ENCODE measurements at places on chromosomes 13 and 19.
A peak's percentile ranks its signal among the peaks of the same experiment; 100 is the strongest.

GRCh38 chr13:97975280-97975847 is 21.9 kb downstream of the IPO5 start:
- DNase-seq = no peak

DNA sequence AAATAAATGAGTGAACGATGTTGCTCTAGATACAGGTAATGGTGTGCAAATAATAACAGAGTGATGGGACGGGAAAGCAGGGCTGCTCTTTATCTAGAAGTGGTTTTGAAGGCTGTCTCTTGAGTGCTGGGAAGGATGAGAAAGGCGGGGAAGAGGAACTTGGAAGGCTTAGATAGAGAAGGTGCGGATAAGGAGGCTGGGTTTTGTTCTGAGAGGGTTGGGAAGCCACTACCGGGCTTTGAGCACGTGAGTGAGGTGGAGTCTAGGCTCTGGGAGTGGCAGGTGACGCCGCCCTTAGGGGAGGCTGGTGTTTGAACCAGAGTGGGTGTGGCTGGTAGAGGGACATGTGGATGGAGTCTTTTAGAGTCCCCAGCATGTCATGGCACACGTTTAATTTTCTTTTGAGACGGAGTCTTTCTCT is 811 bp downstream of the ARMC6 start:
- DNase-seq = peak; percentile 85

- no peak for DNase-seq
These were observed 620.6 kb downstream of the GPC6 start for GRCh38 chr13:93847162-93847561.

- peak; percentile 23 for DNase-seq
These were observed 997 bp upstream of the ZNF446 start for GRCh38 chr19:58474997-58475713.

- DNase-seq = no peak
These were observed 21.0 kb upstream of the FXYD3 start for GRCh38 chr19:35094656-35095055.

- peak; percentile 2 for DNase-seq
These were observed 146.4 kb upstream of the VSTM2B start for GRCh38 chr19:29379257-29380021.

GRCh38 chr19:5238700-5239099 is 101.9 kb downstream of the PTPRS start:
- DNase-seq = no peak

GRCh38 chr13:89746554-89746953 is 1600.9 kb upstream of the MIR17HG start:
- DNase-seq = peak; percentile 19

GRCh38 chr13:111337741-111338140 is 17.3 kb downstream of the TEX29 start:
- peak; percentile 1 for DNase-seq

- no peak for DNase-seq
These were observed 22.1 kb downstream of the VASP start for GRCh38 chr19:45529420-45529785.

GRCh38 chr13:37597477-37598025 is 1.0 kb downstream of the POSTN start:
- no peak for DNase-seq

DNA sequence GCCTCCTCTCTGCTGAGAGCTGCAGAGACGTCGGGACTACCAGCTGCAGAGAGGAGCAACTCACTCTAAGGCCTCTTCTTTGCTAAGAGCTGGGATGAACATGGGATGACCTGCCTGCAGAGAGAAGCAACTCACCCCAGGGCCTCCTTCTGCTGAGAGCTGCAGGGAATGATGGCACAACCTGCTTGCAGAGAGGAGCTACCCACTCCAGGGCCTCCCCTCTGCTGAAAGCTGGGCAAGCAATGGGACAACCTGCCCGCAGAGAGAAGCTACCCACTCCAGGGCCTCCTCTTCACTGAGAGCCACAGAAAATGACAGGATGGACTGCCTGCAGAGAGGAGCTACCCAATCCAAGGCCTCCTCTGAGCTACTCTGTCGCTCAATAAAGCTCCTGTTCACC is 6.9 kb upstream of the MLLT1 start:
- no peak for DNase-seq

DNA sequence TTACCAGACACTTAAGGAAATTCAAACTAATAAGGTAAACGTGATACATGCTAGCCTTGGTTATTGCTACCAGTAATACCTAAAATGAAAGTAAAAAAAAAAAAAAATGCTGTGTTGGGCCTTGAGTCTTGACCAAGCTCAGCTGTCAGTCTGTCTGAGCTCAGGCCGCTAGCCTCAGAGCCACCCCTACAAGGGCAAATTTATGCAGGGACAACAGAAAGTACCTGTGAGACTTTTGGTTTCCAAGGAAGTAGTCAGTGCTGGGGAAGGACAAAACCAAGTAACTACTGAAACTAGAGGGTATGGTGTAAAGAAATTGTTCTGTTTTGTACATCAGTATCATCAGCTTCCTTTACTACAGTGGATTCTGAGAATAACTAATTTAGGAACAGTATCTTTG is 134.3 kb upstream of the SLITRK5 start:
- DNase-seq = no peak

- DNase-seq = no peak
These were observed 207.9 kb upstream of the UFM1 start for GRCh38 chr13:38141792-38142191.

DNA sequence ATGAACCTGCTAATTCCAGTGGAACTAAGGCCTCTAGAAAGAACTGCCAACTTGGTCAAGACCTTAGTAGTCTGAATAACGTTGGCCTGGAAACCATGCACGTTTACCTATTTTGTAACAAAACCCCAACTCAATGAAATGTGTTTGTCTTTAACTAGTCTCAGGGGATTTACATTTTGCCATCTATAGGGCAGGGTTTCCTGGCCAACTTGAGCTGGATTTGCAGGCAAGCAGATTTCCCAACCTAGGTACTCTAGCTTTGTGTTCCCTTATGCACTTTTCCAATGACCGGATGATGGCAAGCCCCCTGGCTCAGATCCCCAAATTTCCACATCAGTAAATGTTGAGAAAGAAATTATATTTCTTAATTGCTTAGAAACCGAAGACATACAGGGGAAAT is 114.5 kb downstream of the IRS2 start:
- DNase-seq = no peak

DNA sequence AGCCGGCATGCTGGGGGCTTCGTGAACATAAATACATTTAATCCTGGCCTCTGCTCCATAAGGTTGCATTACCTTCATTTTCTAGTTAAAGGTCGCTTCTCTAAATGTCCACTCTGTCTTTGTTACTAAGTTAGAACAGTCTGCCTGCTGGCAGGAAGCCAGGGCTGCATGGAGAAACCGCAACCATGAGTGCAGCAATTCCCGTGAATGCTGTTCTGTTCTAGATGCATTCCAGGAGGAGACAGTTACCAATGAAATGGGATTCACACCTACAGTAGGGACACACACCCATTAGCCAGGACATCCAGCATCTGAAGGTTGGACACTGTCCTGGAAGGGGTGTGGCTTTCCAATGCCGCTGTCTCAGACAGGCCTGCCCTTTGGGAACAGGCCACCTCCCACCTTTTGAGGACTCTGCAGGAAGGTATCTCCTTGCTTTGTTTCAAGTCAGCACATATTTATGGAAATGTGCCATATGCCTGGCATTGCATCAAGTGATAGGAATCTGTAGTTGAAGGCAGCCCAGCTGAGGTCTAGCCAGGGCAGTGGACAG is 129.7 kb downstream of the SLC7A1 start:
- DNase-seq = no peak

DNA sequence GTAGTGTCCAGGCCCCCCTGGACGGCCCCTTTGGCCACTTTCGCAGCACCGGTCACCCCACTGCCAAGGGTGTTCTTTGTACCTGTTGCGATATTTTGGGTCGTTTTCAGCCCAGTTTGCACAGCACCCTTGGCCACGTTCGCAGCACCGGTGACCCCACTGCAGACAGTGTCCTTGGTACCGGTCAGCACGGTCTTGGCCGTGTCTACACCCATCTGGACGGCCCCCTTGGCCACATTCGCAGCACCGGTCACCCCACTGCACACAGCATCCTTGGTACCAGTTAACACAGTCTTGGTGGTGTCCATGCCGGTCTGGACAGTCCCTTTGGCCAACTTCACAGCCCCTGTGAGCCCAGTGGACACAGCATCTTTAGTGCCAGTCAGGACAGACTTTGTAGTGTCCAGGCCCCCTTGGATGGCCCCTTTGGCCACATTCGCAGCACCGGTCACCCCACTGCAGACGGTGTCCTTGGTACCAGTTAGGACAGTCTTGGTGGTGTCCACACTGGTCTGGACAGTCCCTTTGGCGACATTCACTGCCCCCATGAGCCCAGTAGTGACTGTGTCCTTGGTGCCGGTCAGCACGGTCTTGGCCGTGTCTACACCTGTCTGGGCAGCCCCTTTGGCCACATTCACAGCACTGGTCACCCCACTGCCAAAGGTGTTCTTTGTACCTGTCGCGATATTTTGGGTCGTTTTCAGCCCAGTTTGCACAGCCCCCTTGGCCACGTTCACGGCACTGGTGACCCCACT is 6.8 kb downstream of the PLIN4 start:
- no peak for DNase-seq

DNA sequence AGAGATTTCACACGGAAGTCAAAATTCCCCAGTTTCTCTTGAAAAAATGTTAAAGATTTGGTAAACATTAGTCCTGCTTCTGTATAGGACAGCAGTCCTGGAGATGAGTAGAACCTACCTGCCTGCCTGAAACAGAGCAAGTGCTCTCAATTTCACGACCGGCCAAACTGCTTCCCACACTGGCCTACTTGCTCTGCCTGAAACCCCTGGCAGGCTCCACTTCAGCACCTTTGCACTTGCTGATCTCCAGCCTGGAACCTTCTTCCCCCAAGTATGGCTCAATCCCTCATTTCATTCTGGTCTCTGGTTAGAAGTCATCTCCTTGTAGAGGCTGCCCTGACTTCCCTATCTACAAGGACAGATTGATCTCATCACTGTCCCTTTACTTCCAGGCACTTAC is 271.4 kb downstream of the DLEU7 start:
- no peak for DNase-seq

DNA sequence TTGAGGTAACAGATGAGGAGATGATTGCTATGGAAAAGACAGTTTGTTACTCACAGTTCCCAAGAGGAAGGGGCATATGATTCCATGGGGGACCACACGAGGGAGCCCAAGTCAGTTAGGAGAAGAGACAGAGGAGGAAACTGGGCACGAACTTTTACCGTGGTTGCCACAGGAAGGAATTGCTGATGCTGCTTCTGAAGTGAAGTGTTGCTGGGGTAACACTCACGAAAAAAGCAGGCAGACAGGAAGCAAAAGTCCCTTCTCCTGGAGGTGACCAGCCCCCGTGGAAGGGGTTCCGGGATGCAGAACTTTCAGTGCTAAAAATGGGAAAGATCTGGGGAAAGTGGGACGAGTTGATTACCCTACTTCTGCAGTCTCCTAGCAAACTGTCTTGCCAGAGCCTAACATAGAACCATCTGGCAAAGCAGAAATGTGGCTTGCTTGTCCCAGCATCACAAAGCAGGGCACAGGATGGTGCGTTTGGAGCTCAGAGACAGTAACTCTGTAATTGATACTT is 35.4 kb upstream of the MAP3K10 start:
- DNase-seq = peak; percentile 52

- no peak for DNase-seq
These were observed 11.7 kb upstream of the TRIM13 start for GRCh38 chr13:49985129-49985528.

DNA sequence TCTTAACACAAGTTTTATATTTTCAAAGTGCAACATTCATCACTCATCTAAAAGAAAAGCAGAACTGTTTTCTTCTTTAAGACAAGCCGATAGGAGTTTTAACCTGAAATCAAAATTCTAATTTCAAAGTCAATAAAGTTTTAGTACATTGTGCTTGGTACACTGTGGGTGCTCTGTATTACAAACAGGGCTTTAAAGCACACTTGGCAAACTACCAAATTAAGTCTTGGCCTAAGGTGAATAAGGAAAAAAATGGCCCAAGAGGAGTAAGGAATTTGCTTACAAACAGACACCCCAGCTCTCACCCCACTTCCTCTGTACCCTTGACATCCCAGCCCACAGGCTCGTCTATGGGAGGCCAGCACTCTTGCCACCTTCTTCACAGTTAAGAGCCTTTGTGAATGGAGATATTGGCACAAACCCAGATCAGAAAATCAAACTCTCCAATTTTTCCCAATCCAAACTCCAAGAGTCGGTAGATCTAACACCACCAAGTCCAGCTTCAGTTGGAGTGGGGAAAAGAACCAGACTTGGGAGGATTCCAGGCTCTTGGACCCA is 66.0 kb downstream of the ABCC4 start:
- DNase-seq = no peak

DNA sequence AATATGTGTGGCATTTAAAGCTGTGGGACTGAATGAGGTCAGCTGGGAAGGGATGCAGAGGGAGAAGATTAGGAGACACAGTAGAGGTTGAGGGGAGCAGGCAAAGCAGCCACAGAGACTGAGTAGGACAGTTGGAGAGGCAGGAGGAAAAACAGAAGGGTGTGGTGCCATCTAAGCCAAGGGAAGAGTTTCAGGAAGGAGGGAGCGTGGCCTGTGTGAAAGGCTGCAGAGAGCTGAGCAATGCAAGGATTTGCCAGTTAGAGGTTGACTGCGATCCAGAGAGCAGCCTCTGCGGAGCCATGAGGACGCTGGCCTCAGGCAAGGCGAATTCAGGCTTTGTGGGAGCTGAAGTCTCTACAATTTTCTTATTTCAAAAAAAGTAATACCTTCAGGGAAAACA is 28.9 kb downstream of the SOX21 start:
- DNase-seq = no peak

DNA sequence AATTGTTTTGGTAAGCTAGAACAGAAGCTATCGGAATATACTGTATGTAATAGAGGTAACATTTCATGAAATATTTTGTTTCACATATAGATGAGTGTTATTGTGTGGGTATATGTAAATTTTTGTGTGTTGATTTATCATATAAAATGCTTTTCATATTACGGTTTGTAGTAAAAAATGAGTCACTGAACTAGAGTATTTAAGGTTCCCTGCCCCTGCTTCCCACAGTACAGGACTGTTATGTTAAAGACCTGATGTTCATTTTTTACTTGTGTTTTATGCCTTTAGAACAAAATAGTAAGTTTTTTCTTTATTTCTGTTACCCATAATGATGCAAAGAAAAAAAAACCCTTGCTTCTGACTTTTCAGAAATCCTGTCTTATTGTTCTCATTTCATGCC is 243.4 kb downstream of the ENOX1 start:
- no peak for DNase-seq

GRCh38 chr13:103514619-103515018 is 448.4 kb upstream of the SLC10A2 start:
- DNase-seq = no peak

DNA sequence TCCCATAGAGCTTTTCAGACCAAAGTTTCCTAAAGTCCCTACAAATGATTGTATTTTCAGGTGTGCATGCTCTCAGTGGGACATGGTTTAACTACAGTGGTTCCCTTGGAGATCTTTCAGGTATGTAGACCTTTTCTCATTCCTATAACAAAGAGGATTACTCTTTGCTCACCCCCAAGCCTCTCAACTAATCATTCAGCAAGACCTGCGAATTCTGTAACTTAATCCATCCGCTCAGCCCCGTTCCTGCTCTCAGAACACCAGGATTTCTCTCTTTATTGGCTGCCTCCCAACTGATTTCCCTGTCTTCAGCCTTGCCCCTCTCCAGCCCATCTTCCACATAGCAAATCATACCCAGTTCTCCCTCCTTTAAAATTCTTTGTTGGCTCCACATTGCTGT is 253.6 kb downstream of the MTUS2 start:
- DNase-seq = no peak

- no peak for DNase-seq
These were observed 327.3 kb downstream of the COG6 start for GRCh38 chr13:39982745-39983144.
